ENCODE measurements at places on chromosomes 4 and X. TPM values are rescaled to one million over a fixed set of nuclear protein-coding genes. Genes with fewer than 3 reads are reported as not detected.

NPY5R gene
- 0.25 TPM for total RNA-seq

SRPK3 gene
- total RNA-seq, result 0.55 TPM

- no peak for DNase-seq
Measured at GRCh38 chr4:71303850-71304249, 35.0 kb upstream of the SLC4A4 start.

ACE2 gene
- 23.2 TPM for total RNA-seq

GRCh38 chrX:20315140-20315539 is 48.4 kb upstream of the RPS6KA3 start:
- DNase-seq, result no peak

PRDM8 gene
- total RNA-seq, result 0.41 TPM

DNA sequence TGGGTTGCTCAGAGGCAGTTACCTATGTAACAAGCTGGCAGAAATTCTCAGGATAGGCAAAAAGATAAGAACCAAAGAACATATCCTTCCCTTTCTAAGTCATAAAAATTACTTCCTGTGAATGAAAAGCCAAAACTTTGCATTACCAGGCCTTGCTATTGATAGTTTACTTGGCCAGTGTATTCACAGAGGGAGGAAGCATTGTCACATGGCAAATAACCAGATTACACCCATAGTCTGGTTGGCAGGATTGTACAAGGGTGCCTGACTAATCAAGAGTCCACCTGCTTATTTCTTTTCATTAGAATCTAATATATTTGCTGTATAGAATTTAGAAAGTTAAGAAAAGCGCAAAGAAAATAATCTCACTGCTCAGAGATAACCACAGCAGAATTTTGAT is 14.1 kb downstream of the XIAP start:
- DNase-seq, result no peak
